IMR-90 (cell line): ENCODE measurements at places on chromosomes 2 and 18. TPM values are rescaled to one million over a fixed set of nuclear protein-coding genes. Genes with fewer than 3 reads are reported as not detected.

- DNase-seq = no peak
Observed at GRCh38 chr2:217271813-217272212, 411.9 kb upstream of the TNP1 start.

- DNase-seq = peak; percentile 32
Observed at GRCh38 chr2:173884025-173884802, 81.0 kb downstream of the SP3 start.

Gene COL4A4
- 0.28 TPM in 1 of 2 replicates, not detected in the other for total RNA-seq

Gene EFR3B
- total RNA-seq = 0.90 and 1.1 TPM in 2 replicates

Gene DNER
- total RNA-seq = under 0.01 TPM in 2 replicates

- no peak for DNase-seq
Observed at GRCh38 chr2:123917241-123917640, 107.8 kb upstream of the CNTNAP5 start.

GRCh38 chr2:234917211-234917975 lies 34.4 kb upstream of the SH3BP4 start:
- no peak for DNase-seq

Gene BOK
- 13.3 and 15.8 TPM in 2 replicates for total RNA-seq

DNA sequence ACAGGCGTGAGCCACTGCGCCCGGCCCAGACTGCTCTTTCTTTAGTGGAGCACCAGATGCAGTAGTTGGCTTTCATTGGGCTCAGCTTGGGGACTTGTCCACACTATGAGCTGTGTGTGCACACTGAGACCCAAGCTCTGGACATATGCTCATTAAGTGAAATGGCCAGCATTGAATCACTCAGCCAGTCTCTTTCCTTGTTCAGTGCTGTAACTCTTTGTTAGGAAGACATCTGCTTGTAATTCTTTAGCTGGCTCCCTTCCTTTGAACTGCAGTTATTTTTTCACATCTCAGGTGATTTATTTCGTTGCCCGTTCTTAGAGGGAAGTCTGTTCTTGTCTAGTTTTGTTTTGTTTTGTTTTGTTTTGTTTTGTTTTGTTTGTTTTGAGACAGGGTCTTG lies 70.5 kb downstream of the CAB39 start:
- no peak for DNase-seq

Gene SLC4A3
- total RNA-seq = 0.90 and 1.1 TPM in 2 replicates

GRCh38 chr18:48990481-48991318 lies 39.9 kb upstream of the SMAD7 start:
- peak; percentile 75 for DNase-seq

Gene TMEM37
- under 0.01 TPM in 1 of 2 replicates, not detected in the other for total RNA-seq

- DNase-seq = no peak
Observed at GRCh38 chr2:200839513-200839912, 24.9 kb downstream of the CLK1 start.

DNA sequence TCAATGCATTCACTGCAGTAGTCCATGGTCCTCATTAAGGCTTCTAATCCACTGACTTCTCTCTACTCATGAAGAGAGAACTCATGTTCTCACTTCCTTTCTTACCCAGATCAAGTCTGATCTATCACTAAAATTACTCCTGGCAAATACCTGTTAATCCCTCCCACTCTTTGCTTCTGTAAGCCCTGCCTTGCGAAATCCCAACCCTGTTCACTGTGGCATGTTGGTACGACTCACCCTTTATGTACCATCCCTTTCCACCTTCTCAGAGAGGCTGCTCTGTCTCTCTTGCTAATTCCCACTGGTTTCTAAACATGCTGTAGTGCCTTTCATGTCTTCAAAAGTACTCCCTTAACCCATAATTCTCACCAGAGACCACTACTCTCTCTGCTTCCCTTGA lies 272.2 kb upstream of the ACVR2A start:
- no peak for DNase-seq

DNA sequence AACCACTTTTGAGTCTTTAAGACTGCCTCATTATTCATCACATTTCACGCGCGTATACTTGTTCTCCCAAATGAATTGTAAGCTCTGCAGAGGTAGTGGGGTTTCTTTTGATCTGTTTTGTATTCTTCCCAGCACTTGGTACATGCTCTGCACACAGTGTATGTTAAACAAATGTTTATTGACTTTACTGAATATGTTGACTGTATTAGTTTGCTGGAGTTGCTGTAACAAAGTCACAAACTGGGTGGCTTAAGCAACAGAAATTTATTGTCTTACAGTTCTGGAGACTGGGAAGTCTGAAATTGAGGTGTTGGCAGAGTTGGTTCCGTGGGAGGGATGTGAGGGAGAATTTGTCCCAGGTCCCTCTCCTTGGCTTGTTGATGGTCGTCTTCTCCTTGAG lies 65.1 kb downstream of the CDK15 start:
- DNase-seq = no peak

Gene GPR75
- total RNA-seq = 1.4 and 1.7 TPM in 2 replicates
